HCT116 (cell line): ENCODE measurements at places on chromosomes 12 and 14.

DNA sequence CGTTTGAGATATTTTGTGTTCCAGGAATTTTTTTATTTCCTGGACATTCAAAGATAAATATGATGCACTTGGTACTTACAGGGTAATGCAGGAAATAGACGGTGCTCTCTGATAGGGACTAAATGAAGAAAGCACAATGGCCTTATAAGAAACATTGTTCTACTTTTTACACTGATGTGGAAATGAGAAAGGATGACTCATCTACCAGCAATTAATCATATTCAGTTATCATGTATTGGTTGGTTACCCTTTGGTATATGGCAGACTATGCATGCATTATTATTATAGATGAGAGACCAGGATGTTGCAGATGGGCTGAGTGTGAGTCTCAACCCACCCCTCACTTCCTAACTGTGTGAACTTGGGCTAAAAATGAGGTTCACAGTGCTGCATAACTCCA lies 222.2 kb downstream of the FLRT2 start:
- no peak for DNase-seq

DNA sequence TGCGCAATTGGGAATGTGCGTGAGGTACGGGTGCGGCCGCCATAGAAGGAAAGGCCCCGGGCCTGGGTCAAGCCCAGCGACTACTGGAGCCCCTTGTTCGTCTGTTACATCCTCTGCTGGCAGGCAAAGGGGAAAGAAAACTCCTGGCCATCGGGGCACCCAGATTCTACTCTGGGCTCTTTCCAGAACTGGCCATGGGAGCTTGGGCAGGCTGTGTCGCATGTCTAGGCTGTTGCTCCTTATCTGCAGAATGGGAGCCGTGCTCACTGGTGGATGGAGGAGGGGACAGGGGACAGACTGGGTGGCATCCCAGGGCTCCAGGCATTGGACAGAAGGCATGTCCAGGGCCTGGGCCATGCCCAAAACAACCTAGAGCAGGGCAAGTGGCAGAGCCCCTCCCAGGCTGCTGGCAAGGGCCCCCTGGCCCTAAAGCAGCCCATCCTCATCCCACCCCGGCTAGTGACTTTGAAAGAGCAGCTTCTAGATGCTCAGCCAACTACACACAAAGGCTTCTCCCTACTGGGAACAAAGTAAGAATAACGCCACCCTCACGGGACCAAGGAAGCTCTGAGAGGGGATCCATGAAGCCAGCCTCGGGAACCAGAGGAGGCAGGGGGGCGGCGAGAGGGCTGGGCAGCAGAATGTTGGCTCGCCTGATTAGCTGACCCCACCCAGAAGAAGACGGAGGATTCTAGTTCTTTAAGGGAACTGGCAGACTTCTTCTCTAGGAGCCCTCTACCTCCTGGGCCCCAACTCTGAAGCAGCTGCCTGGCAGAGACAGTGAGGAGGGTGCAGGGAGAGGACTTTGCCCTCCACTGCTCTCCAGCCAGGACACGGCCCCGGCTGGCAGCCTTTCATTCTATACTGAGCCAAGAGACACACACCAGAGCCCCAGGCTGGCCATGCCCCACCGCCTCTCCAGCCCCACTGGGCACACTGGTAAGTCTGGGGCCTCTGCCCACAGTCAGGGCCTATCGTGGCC lies 96.8 kb downstream of the SINHCAF start:
- DNase-seq, result no peak

DNA sequence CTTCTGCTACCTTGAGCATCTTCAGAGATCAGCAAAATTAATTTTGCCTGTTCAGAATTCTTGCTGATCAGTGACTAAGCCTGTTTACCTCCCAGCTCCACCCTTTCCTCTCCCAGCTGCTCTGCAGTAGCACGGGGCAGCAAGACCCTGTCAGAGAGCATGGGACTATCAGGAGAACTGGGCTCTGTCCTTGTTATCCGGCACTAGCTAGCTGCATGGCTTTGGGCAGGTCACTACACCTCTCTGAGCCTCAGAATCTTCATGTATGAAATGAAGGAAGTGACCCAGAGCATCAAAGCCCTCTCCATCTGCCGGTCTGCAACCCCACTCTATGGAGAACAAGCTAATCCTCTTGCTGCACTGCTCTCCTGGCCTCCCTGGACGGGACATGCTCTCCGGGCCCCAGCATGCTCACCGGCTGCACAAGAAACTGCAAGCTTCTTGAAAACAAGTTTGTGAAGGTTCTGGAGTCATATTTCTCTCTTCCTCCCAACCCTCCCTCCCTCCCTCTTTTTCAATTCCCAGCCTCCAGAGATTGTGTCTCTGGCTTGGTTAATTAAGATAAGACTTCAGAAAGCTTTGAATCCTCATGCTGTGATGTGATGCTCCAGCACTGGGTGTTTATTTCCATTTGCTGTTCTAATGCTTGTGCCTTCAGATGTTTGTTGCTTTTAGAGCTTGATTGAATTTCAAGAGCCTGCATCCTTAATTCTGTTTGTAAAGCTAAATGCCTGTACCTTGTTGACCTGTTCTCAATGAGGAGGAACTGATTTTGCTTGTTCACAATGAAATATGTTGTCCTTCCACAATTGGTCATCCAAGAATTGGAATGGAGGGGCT lies 101.1 kb downstream of the CRACR2A start:
- no peak for DNase-seq

DNA sequence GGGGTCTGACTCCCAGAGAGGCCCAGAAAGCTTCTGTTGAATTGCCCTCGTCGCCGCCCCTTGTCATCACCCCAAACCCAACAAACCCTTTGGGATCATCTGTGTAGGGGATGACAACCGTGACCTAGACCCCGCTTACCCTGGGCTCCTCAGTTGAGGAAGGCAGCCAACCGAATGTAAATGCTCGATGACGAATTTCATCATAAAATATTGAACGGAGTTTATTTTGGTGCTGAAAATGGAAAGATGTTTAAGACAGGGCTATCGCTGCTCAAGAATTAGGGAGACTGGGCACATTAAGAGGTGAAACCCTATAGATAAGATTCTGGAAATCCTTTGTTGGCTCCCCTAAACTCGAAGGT lies 512 bp downstream of the ACTR10 start:
- no peak for DNase-seq

GRCh38 chr14:20460458-20461224 lies 593 bp downstream of the PIP4P1 start:
- no peak for DNase-seq

DNA sequence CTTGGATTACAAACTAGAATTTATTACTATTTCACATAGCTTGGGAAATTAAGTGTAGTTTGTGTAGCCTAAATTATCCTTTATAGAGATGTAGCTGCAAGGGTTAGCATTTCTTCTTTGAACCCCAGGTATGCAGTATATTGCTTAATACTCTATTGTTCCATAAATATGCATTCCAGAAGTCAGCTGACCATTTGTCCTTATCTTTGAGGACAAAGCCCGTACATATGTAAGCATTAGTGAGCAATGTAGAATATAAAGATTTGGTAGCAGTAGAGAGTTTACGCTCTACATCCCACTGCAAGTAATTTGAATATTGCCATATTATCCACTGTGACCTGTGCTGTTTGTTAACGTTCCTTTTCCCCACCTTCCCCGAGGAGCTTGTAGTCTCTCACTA lies 26.9 kb downstream of the PPM1A start:
- no peak for DNase-seq

DNA sequence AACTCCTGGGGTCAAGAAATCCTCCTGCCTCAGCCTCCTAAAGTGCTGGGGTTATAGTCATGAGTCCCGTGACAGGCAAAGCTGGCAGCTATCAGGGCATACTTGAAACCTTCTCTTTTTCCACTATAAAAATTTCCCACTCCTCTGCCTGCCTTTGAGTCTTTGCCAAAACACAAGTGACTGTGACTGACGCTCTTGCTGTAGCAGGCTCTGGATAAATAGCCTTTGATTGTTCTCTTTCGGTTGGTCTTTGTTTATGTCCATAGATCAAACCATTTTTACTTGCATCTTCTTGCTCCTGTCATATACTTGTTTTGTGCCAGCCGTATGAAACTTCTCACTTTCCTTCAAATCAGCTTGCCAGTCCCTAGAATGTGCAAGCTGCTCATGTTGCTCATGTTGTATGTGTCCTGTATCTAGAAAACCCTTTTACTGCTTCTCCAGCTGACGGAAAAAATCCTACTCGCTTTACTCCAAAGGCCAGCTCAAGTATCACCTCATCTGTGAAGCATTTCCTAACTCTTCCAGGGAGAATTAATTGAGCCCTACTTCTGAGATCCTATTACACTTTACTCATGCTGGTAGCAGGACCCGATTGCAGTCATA lies 73.1 kb downstream of the RESF1 start:
- DNase-seq, result no peak

GRCh38 chr12:83613586-83614110 lies 926.9 kb downstream of the TMTC2 start:
- no peak for DNase-seq

GRCh38 chr12:91574975-91575374 lies 392.4 kb upstream of the DCN start:
- DNase-seq, result no peak

GRCh38 chr12:84637926-84638325 lies 274.7 kb downstream of the SLC6A15 start:
- no peak for DNase-seq

GRCh38 chr14:73759183-73759713 lies 45.1 kb upstream of the PNMA1 start:
- no peak for DNase-seq

- no peak for DNase-seq
Measured at GRCh38 chr12:10557766-10558165, 52.1 kb downstream of the EIF2S3B start.

DNA sequence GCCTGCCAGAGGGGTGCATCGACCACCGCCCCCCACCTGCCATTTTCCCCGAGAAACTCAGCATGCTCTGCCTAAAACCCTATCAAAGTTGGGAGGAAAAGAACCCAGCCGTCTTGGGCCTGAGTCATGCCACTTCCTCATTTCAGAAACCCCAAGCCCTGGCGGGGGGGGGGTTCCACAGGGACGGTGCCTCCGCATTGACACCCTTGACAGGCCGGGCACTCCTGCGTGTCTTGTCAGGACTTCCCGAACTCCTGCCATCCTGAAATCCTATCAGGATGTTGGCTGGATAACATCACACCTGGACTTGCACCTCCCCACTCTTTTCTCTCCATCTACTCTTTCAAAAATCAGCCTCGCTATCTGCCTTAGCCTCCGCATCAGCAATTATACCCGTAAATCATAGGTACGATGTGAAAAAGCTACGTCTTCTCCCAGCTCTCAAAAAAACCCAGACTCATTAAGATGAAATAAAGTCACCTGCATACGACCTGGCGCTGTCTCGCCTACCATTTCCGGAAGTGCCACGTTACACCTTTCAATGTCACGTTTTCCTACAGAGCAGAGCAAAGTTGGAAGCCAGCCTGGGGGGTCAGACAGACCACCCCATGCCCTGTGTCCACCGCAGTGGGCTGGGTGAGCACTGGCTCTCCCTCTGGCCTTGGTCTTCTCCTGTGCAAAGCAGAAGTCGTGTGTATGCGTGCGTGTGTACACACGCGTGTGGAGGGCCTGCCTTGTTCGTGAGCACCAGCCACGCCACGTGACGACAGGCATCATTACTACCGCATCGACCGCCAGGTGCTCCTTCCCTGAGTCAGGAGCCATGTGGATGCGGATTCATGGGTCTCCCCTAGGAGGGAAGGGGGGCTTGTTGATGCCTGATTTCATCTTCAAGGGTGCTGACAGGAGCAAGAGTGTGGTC lies 96.7 kb downstream of the RFLNA start:
- peak; percentile 29 for DNase-seq

DNA sequence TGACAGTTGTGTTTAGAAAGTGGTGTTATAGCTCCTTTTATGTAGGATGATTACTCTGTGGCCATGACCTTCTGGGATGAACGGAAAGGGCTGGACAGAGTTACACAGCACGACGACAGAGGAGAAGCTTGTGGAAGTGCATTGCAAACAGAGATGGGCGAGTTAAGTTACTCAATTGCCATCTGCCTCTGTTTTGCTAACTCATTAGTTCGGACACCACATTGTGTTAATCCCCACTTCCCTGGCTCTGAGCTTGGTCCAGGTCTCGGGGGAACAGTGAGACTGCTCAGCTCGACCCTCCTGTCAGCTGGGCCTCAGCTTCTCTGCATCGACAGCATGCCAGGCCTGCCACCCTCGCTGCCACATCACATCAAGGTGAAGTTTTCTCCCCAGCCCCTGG lies 408.0 kb downstream of the ZFP36L1 start:
- no peak for DNase-seq
